ENCODE measurements at places on chromosomes 13 and 19.

- no peak for DNase-seq
Observed at GRCh38 chr13:22422023-22422422, 751.1 kb downstream of the FGF9 start.

DNA sequence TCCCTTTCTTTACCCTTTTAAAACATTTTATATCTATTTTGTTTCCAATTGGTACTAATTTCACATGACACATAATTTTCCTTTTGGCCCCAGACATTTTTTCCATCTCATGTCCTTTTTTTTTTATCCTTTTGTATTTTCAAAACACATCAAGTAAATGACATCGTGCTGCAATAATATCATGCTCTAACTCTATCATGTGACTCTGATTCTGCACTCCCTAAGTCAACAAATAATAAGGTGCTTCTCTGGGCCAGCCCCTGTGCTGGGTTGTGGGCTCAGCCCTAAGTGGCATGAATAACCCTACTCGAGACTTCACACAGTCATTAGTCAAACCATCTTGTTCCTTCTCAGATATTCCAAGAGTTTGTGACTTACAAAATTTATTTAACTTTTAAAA is 21.7 kb downstream of the NALCN start:
- DNase-seq: no peak

- DNase-seq: peak; percentile 56
Observed at GRCh38 chr19:58519087-58519354, 589 bp downstream of the ZBTB45 start.

- no peak for DNase-seq
Observed at GRCh38 chr13:29721766-29722165, 126.3 kb upstream of the SLC7A1 start.

All from CD4-positive, alpha-beta T cell treated with Interleukin-1 beta for 1 hour (primary cell).